Hematopoietic multipotent progenitor cell treated with erythropoietin and hydrocortisone succinate and interleukin-3 and kit ligand, for 4 days (in vitro differentiated cells): ENCODE measurements at places on chromosomes 2 and 18.

- DNase-seq: no peak
These were observed 115.8 kb upstream of the FSHR start for GRCh38 chr2:49270091-49270490.

DNA sequence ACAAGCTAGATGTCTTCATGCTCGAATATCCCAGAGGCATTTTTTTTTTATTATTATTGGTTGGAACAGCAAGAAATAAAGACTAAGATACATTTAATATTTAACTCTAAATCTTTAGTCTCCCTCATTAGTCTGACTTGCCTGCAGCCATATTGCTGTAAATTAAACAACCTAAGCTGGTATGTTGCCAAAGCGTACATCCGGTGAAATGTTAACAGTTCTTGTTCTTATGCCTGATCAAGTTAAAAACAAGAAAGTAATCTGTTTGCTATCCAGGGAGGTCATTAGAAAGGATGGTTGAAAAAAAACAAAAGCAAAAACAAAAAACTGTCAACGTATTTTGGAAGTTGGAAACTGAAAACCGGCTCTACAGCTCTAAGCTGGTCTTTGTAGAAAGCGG is 125.9 kb upstream of the NABP1 start:
- DNase-seq: no peak

DNA sequence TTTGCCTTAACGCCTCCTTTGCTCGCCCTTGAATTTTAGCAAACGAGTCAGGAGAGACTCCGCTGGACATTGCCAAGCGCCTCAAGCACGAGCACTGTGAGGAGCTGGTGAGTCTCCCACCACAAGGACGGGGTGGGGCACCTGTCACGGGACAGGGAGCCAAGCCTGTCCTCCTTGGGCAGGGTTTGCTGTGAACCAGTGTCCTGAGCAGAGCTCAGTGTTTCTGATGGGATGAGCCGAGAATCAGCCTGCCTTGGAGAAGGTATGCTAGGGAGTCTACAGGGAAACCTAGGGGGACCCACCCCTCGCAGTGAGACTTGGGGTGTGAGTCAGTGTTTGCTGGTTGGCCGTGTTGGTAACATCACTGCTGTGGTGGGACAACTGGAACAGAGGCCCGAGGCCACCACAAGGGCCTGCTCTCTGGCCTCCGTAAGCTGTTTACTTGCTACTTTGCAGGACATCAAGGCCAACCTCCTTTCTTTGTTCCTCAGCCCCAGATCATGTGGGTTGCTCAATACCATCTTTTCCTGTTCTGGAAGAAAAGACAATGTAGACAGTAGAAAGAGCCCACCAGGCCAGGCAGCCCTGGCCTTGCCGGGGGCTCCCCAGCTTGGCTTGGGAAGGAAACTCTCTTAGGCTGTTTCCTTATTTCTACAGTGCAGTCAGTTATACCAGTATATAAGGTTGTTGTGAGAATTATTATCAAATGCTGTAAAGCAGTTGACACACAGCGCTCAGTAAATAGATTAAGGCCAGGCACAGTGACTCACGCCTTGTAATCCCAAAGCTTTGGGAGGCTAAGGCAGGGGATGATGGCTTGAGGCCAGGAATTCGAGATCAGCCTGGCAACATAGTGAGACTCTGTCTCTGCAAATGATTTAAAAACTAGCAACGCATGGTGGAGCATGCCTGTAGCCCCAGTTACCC is 42.4 kb downstream of the ITGB1BP1 start:
- peak; percentile 14 for DNase-seq

DNA sequence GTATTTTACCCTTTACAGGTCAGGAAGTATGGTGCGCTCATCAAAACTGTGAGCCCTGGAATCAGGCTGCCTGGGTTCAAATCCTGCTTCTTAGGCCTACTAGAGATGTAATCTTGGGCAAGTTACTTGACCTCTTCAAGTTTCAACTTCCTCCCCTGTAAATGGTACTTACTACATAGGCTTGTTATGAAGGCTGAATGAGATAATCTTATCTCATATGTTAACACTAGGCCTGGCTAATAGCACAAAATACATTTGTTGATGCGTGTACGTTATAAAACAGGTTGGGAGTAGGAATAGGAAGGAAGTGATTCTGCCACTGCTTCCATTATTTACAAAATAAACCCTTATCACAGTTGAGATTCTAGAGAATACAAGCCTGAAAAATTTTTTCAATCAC is 1.7 kb upstream of the RFTN2 start:
- DNase-seq: no peak

DNA sequence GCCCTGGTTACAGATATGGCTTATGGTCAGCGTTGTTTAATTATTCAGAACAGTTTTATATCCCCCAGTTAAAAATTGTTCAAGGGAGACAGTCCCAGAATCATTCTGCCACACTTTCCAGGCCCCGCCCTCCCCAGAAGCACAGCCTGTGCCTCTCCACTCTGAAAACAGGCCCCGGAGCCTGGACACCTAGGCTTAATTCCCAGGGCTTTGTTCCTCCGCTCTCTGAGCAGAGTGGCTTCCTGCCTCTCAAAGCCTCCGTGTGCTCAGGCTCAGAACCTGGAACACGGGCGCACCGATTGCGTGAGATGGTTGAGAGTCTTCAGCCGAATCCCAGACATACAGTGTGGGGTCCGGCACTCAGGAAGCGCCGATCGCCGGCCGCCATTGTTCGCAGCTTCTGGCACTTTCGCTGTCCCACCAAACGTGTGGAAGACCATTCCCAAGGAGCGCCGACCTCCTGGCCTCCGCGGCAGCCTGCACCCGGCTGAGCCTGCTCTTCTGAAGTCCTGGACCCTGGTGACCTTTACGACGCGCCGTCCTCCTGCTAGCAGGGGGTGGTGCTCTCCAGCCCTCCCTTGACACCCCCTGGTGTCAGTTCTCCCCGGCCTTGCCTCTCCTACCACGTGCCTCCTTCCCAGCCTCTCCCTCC is 45.6 kb downstream of the TWIST2 start:
- no peak for DNase-seq

DNA sequence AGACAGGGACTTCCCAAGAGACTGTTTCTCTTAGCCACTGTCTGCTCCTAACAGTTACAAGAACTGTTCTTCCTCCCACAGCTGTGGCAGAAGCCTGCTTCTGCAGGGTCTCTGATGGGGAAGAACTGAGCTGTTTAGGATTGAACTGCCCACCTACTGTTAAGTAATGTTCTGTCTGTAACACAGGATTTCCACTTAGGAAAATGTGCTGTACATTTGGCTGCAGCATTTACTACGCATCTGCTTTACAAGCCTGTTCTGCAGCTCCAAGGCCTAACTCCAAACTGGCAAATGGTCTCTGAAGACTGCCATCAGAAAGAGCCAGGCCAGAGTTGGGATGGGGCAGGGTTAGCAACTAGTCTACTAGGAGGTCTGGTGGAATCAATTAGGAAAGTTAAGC is 87.8 kb upstream of the UPP2 start:
- DNase-seq: no peak

GRCh38 chr2:68248361-68248760 is 4.0 kb downstream of the PPP3R1 start:
- no peak for DNase-seq
